SW 1271 (cell line): ENCODE measurements at places on chromosomes 4 and X.

GRCh38 chr4:13710246-13710885, 82.8 kb upstream of the BOD1L1 start:
- DNase-seq = no peak

GRCh38 chr4:41957634-41958033, 22.4 kb downstream of the TMEM33 start:
- DNase-seq = peak; percentile 41

GRCh38 chrX:46587158-46587557, 13.6 kb downstream of the CHST7 start:
- peak; percentile 0 for DNase-seq

DNA sequence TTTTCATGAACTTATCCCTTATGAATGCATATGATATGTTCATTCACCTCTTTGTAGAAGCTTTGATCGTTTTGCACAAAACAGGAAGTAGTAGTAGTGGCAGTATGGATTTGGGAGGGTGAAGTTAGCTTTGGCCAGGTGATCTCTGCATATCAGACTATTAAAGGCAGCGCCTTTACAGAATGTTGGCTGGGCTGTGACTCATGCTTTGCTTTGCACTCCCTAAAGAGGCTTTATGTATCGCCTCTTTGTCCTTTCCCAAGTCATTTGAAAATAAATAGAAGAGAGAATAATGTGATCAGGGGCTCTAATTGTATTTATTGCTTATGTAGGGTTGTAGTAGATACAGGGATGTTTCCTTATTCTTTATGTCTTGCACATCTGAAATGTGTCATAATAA, 50.4 kb downstream of the SHROOM3 start:
- DNase-seq = no peak

DNA sequence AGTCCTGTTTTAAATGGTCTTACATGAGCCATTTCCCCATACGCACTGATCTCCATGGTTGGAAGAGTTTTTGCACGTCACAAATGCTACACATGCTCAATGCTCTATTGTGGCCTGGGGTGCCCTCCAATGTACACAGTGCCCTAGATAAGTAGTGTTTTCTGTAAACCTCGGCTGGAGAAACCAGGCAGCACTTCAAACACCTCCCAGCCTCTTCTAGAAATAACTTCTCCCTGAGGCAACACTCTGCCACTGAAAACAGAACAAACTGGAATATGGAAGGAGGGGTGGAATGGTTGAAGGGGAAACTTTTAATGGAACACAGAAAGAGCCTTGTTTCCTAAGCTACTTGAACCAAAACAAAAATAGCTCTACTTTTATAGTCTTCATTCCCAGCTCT, 123.9 kb upstream of the CBR4 start:
- no peak for DNase-seq

DNA sequence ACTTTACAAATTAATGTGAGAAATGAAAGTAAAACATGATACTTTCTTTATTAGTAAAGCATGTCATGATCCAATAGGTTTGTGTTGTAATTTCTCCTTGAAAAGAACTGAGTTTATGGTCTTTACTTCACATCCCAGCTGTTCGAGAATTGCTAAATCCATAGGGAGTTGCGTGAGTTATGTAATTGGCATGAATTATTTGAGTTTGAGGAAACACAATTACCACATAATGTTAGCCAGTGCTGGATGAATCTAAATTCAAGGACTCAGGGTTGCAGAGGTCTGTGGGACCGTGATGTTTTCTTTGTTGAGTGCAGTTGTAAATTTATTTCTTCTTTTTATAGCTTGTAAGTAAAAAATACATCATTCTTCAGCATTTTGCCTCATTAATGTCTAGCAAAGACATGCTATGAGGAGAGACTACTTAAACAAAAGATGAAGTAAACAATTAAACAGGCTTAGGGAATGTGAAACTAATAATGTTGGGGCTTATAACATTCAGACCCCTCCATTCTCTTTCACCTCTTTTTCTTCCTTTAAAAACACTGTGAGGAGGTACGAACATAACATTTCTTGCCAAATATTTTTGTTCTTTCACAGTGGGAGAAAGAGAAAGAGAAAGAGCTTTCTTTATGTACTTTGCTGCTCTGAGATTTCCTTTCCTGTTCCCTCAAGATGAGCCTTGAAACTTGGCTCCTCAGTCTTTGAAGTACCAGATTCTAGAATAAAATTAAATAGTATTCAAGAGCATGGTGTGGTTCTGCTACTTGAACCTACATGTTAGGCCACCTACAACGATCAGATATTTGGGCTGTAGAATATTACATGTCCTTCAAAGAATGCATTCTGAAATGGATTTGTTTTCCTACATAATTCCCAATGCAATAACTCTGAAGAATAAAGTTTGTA, 159.6 kb upstream of the ANK2 start:
- DNase-seq = no peak

- DNase-seq = no peak
Observed at GRCh38 chrX:140687706-140688105, 21.9 kb upstream of the LINC00632 start.

DNA sequence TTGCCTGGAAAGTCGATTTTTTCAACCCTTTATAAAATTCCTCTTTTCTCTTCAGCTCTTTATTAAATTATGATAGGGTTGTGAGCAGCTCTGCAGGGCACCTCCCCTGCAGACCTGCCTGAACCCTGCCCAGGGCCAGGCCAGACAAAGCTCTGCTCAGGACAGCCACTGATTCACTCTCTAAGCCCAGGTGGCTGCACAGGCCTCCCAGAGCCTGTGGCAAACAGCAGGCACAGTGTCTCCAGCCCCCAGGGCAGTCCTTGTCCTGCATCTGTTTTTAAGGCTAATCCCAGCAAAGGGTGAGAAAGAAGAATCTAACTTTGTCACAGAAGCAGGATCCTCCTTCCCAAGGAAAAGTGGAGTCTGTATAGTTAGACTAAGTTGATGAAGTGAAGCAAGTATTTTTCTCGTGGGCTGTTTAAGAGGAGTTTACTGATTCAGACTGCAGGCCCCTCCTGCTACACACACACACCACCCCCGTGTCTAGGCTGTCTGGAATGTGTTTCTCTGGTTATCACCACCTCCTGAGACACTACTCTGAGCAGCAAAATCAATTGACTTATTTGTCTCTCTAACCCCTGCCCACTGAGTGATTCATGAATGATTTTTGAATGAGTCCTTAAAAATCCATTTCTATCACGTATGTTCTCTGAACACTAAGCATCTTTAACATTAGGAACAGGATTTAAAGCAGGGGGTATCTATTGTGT, 101.7 kb downstream of the CHIC2 start:
- no peak for DNase-seq

DNA sequence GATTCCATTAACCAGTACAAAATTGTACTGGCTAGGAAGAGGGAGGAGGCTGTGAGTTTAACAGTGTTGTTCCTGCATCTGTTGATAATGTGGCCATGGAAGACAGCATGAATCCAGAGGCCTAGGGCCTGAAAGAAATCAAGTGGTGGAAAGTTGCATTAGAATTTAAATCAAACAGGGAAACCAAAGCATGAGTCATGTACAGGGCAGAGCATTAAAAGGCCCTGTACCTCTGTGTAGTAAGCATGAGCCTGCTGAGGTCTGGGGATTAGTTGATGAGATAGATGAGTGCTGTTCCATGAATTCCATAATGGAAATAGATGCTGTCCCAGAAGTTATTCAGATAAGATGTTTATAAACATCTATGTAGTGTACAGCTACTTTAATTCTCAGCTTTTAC, 58.3 kb downstream of the MID1IP1 start:
- DNase-seq = no peak

DNA sequence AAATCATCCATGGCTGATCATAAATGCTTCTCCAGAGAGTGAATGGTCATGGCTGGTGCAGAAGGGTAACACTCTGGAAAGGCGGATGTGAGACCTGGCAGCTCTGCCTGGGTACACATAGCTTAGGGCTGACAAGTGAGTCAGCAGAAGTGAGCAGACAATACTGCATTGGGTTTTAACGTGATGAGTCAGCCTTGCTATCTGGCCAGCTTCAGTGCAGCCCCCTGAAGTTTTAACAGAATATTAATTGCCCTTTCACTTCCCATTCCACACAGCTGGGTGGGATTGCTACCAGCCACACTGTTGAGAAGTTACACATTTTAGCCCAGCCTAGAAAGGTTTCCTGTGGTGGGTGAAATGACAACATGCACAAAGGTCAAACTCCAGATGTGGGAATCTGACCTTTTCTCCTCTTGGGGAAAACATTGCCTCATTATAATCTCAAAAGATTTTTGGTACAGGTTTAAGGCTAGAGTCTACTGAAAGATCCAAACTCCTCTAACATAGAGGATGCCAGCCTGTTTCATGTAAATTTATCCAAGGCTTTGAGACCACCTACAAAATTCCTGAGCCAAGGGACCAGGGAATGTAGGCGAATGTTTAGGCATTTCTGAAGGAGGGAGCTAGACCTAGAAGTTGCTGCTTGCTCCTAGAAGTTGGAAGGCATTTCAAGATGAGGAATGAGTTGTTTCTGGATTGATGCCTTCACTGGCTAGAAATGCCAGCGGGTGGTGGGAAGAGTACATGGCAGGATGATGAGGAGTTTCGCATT, 230.3 kb upstream of the PGRMC2 start:
- peak; percentile 96 for DNase-seq

DNA sequence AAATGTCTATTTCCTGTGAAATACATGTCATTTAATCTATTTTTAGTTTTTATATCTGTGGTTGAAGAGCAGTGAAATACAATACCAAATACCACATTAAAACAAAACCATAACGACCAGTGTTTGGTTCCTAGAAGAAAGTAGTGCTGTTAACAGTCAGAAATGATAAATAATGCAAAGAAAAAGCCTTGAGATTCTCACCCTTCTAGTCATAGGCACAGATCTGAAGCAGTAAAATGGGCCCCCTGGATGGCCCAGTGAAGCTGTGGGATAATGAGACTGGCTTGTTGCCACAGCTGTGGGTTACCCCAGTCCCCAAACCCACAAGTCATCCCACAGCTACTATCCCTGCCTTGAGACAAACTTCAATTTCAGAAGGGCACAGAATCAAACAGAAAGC, 137.3 kb upstream of the RPL34 start:
- DNase-seq = no peak

DNA sequence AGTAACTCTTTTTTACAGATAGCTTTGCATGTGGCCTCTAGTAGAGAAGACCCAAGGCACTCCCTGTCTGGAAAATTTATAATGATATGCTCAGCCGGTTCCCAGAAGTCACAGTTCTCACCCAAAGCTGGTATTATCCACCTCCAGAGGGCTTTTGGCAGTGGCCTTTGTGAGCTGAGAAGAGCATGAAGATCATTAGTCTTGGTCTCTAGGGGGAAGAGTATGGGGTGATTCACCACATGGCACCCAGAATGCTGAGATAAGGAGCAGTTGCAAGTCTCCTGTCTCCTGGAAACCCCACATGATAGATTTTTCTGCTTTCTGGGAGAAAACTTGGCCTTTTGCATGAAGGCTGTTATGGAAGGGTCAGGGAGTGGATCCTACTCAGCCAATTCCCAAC, 75.4 kb upstream of the PRPS1 start:
- no peak for DNase-seq

GRCh38 chr4:65170768-65171514, 499.3 kb downstream of the EPHA5 start:
- no peak for DNase-seq

GRCh38 chrX:769796-770195, 139.2 kb downstream of the SHOX start:
- DNase-seq = no peak

DNA sequence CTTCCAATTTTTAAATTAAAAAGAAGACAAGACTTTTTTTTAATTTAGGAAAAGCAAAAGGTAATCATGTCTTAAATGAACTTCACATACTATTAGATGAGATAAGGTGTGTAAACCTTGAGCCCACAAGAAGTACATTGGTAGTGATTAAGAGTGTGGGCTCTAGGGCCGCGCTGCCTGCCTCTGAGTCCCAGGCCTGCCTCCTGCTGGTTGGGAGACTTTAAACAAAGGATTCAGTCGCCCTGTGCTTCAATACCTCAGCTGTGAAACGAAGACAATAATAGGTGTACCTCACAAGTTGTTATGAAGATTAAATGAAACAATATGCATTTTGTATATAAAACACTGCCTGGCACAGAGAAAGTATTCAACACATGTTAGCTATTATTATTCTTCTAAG, 95.9 kb upstream of the MYOZ2 start:
- no peak for DNase-seq
